ENCODE measurements at places on chromosomes 3 and 15.

GRCh38 chr15:74196175-74196574 is 6.4 kb downstream of the STRA6 start:
- no peak for DNase-seq

- DNase-seq, result no peak
These were observed 65.2 kb upstream of the TRA2B start for GRCh38 chr3:186002884-186003472.

DNA sequence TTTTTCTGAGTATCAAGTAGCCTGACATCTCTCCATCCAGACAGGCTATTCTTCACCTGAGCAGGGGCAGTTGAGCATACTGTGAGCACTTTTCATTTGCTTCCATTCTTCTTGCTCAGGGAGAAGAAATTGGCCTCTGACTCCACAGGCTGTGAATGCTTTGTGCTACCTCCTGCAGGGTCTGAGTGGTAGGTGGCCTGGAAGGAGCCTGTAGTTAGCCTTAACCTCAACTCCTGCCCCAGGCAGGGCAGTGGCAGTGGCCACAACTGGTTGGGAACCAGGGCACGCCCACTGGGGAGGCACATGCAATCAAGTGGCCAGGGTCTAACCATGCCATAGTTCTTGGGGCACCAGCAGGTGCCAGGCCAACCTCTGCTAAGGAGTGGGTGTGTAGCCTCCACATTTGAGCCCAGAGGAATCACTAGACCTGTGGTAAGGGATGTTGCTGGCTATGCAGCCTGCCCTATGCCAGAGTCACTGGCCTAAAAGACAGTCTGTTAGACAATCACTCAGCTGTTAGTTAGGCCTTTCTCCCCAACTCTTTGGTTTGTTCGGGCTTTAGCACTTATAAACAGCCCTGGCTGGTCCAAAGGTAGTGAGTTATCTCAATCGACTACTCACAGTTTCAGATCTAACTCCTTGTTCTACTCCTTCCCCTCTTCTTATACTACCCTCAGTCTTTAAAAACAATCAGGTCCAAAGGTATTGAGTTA is 7.4 kb downstream of the C3orf62 start:
- DNase-seq, result no peak

GRCh38 chr15:79432345-79433275 is 474 bp downstream of the MINAR1 start:
- DNase-seq, result no peak

GRCh38 chr3:15367059-15367458 is 34.7 kb upstream of the SH3BP5 start:
- DNase-seq, result no peak

GRCh38 chr3:141529717-141530414 is 43.0 kb downstream of the RASA2 start:
- no peak for DNase-seq

DNA sequence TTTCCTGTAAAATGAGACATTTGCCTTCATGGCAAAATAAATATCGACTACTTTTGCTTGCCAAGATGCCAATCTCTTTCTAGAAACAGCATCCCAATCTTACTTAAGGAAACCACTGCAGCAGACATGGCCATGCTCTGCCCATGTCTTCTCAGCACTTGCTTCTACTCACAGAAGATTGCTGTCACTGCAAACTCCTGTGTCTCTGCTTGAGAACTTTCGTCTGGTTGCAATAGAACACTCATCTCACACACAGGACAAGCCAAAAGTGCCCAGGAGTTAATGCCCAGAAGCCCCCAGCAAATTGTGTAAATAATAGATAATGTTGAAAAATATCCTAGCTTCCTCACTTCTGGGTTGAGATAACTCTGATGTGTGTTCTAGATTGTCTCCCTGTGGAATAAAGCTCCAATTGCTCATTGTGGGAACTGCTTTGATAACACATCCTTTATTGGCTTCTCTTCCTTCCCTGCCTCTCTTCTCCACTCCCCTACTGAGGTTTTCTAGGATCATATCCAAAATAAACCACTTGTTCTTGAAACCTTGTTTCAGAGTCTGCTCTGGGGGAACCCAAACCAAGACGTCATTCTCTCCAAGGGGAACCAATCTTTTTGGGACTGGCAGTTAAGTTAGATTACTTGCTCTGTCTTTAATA is 156.3 kb upstream of the STRIT1 start:
- no peak for DNase-seq

DNA sequence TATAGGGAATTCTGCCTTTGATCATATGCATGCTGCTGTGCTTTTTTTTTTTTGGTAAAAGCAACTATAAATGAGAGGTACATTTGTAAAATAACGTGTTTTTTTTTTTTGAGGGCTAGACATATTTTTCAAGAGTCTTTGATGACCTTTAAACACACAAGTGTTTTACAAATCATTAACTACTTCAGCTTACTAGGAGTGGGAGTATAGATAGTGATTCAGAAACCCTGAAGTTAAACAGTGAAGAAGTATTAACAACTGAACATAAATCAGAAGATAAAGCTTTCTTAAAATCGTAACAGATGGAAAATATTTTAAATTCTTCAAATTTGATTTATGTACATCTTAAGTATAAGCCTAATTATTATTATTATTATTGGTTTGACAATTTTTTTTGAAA is 2.9 kb upstream of the GMNC start:
- DNase-seq, result no peak

- DNase-seq, result no peak
These were observed 42.8 kb downstream of the BDH1 start for GRCh38 chr3:197512691-197513571.

DNA sequence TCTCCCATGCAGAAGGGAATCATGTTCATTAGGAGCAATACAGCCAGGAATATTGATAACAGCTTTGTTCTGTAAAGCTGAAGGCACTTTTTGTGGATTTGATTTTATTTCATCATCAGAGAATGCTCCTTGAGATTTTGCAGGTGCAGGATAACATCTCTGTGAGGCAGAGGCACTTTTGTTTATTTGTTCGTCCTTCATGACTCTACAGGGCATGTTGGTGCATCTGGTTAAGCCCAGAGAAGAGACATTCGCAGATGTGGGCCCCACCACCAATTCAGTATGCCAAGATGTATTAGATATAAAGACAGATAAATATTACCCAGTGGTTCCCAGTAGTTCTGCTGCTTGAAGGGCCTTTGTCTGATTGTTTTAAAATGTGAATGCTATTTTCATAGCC is 368.1 kb upstream of the SEMA6D start:
- no peak for DNase-seq

DNA sequence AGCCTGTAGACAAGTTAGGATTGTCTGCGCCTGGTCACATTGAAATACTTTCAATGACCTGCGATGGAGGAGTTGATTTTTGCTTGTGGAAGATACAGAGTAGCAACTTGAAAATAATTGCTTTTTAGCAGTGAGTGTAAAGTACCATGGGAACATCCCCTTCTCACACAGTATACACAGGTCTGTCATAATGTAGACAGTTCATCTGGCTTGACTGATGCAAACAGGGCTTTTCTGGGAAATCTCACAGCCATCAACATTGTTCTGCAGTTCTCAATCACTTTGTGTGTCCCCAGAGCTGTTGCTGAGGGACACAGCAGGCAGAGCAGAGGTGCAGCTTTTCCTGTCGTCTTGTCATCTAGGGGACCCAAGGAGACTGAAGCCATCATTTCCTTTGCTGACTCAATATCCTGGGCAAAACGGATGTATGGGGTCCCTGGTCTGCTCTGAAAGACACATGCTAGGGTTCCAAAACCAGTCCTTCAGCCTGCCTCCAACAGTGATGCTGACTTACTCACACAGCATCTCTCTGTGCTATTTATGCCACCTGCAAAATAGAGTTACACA is 5.3 kb upstream of the REC114 start:
- no peak for DNase-seq

GRCh38 chr3:30775040-30775439 is 119.4 kb downstream of the GADL1 start:
- DNase-seq, result no peak

- DNase-seq, result no peak
These were observed 89.4 kb upstream of the C3orf80 start for GRCh38 chr3:160135851-160136250.

DNA sequence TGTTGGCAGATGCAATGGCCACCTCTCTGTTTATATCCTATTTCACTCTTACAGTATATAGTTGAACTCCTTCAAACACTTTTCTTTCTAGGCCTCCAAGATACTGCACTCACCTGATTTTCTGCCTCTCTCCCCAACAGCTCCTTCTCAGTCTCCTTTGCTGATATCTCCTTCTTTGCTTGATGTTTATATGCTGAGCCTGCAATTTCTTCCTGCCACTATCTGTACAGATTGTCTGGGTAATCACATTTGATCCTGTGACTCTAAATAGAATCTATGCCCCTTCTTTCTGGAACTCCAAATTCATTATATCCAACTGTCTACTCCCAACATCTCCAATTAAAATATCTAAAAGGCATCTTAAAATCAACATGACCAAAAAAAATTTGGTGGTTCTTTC is 165.5 kb upstream of the PFN2 start:
- no peak for DNase-seq

GRCh38 chr3:146077181-146077580 is 83.8 kb downstream of the PLOD2 start:
- no peak for DNase-seq

GRCh38 chr3:45554006-45554666 is 40.4 kb upstream of the LIMD1 start:
- DNase-seq, result no peak

GRCh38 chr15:84793431-84794161 is 23.6 kb upstream of the ALPK3 start:
- DNase-seq, result no peak

DNA sequence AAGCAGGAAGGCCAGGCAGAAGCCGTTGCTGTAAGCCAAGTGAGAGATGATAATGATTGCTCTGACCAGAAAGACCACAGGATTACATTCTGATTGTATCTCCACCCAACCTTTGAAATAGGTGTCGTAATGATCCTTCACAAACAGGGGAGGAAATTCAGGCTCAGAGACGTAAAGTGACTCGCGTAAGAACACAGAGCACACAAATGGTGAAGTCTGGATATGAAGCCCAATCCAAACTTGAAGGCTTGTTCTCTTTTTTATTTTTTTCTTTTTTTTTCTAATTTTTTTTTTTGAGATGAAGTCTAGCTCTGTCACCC is 25.3 kb upstream of the PIAS1 start:
- DNase-seq, result no peak

DNA sequence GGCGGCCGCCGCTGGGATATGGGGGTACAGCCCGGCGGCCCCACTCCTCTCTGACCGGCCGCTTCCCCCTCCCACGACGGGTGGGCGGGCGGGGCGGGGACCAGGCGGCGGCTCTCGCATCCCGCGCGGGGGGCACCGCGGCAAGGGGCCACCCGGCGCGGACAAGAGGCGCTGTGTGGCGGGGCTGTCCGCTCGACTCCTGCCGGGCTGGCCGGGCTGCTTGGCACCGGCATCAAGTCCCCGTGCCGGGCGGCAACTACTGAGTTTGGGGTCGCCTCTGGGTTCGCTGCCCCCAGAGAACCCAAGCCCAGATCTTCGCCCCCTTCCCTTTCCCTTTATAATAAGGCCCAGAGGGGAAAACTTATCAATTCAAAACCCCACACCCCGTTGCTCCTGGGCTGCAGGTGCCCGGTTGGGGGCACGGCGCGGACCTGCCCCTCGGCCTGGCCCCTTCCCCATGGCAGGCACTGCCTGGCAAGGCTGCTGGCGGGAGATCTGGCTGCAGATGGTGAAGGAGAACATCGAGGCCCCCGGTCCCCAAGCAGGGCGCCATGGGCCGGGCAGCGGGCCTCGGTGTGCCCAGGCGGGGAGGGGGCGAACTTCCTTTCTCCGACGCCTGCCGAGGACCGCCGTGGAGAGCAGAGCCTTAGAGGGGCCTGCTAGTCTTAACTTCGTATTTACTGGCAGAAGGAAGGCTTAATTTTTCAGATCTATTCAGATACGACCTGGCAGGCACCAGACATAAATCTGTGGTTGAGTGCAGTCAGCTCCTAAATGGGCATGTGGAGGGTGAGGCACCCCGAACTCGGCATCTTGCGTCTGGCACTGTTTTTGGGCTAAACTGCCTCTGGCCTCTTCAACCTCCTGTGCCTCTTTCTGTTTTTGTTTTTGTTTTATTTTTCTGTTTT is 911 bp downstream of the APBA2 start:
- DNase-seq, result no peak

GRCh38 chr3:172646439-172647015 is 64.3 kb downstream of the NCEH1 start:
- DNase-seq, result no peak

DNA sequence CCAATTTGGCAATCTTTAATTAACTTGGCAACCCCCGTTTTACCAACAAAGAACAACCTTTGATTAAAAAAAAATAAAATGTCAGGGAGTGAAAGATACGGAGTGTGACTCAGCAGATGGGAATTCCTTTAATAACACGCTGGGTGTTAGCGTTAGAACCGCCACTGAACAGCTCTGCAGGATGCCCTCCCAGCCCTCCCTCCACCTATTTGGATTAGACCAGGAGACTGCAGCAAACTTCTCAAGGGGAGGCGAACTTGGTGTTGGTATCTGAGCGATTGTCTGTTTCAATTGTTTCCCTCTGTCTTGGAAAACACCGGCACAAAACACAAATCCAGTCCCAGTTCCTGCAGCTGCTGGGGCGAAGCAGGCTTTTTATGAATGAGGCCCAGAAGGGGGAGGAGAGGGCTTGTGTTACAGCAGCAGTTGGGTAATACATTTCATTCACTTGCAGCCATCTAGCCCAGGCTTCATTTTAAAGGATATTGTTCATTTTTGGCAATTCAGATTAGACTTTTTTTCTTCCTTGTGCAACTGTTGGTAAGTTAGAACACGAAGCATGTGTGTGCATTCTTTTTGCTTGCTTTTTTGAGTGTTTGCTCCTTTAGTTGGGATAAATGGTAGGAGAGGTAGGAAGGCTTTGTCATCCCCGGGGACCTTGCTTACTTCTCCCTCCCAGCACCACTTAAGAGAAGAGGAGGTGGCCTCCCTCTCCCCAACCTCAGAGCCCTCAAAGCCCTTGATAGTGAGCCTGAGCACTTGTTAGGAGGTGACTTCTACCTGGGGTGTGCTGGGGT is 152.3 kb downstream of the IGF1R start:
- no peak for DNase-seq

GRCh38 chr3:153901991-153902390 is 219.2 kb upstream of the ARHGEF26 start:
- no peak for DNase-seq

DNA sequence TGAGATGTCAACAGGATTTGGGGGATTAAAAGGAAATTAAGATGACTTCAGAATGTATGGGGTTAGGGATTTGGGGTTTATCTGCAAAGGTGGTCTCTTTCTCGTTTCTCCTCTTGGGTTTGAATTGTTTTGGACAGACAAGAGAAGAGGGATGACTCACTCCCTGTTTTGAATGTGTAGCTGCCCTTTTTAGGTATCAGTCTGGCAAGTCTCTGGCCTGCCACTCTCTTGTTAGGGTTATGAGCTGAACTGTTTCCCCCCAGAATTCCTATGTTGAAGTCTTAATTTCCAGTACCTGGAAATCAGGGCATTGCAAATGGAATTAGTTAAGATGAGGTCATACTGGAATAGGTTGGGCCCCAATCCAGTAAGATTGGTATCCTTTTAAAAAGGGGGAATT is 291.7 kb downstream of the MEX3B start:
- DNase-seq, result no peak

- no peak for DNase-seq
These were observed 268.1 kb downstream of the PLOD2 start for GRCh38 chr3:145892869-145893268.

Data from stimulated activated CD4-positive, alpha-beta T cell treated with anti-CD3 and anti-CD28 coated beads, Interleukin-12 subunit alpha, Interleukin-12 subunit beta, amount 100 ng/mL, for 24 hours (primary cell).